Activated CD8-positive, alpha-beta memory T cell treated with anti-CD3 and anti-CD28 coated beads for 24 hours (primary cell): ENCODE measurements at places on chromosomes 12 and 14.

DNA sequence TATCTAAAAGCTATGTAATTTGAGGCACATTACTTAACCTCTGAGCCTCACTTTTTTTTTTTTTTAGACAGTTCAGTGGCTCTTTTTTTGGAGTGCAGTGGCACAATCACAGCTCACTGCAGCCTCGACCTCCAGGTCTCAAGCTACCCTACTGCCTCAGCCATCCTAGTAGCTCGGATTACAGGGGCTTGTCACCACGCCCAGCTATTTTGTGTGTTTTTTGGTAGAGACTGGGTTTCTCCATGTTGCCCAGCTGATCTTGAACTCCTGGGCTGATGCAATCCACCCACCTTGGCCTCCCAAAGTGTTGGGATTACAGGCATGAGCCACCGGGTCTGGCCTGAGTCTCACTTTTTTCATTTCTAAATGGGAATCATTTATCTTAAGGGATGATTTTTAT is 192.0 kb upstream of the PDZRN4 start:
- no peak for DNase-seq

DNA sequence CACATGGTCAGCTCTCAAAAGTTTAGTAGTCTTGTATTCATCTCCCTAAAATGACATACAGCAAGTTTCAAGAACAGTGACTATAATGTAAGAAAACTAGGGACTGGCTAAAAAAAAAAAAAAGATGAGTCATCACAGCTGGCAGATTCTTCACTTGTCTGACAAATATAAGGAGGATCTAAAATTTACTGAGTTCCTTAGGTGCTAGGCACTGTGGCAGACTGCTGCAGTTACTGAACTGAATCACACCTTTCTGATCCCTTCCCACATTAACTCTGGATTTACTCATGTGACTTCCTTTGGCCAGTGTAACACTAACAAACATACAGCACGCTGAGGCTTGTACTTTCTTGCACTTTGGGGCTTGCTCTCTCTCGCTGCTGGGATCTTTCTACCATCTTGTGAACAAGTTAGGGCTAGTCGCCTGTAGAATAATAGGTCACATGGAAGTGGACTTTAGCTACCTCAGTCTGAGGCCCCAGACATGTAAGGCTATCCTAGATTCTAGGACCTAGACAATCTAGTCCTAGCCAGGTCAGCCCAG is 32.1 kb downstream of the BAZ1A start:
- DNase-seq: no peak

DNA sequence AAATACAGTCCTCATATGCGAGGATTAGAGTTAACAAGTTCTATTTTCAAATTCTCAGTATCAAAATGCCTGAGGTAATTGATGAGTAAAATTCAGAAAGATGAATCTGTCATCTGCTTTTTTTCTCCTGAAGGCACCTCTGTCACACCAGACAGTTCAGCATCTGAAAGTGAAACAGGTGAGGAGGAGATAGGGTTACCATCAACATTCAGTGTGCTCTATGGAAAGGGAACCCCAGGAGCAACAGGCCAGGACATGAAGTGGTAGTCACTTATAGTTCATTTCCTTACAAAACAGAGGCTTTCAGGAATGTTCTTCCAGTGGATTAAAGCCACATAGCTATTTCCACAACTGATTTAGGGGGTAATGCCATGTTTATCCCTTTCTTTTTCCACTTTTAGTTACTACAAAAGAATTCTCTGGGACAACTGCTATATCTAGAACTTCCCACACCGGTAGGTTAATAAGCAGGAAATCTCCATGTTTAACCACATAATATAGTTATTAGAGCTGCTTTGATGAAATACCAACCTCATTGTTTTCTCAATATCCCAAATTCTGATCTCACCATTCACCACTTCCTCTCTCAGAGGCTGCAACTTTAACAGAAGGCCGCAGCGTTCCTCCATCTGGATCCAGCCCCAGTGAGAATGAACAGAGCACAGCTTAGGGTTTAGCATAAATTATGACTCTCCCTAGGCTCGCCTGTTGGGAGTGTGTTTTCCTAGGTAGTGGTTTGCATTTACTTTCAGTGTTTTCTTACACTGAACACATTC is 177.0 kb upstream of the CNTN1 start:
- no peak for DNase-seq

DNA sequence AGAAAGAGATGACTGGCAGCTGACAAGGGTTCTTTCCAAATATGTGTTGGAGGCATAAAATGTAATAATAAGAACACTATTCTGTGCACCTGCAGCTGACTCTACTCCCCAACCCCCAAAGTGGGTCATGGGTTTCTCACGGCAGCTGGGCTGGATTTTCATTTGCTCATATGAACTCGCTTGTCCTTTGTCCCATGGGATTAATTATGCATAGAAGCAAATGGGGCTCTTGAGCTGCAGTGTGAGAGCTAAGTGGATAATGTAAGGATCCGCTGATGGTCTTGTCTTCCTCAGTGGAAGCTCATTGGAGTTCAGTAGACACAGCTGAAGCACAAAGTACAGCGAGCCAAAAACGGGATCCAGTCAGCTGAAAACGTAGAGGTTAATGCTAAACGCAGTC is 46.3 kb downstream of the TTC8 start:
- no peak for DNase-seq

DNA sequence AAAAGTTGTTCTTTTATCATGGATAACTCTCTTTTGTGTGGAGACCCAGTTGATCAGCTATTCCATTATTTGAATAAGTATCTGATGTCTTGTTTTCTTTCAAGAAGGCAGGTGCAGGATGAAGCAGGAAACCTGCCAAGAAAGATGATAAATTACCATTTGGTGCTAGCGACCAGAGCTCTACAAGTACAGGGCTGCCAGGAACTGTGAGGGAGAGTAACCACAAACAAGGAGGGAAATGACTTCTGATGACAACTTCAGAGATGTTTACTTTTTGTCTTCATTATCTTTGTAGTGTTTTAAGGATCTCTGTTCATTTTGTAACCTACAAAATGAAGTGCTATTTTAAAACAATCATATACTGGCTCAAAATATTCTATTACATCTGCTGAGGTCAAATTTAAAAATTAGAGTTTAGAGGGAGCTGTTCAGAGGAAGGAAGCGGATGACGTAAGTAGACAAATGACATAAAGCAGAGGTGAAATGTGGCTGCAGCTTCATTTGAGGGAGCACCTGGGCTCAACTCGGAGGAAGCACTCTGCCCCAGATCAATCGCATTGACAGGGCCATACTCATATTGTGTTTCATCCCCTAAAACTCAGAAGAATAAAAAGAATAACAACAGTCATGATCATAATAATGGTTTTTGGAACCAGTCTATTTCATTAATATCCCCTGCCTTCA is 226.8 kb downstream of the C12orf42 start:
- DNase-seq: no peak

DNA sequence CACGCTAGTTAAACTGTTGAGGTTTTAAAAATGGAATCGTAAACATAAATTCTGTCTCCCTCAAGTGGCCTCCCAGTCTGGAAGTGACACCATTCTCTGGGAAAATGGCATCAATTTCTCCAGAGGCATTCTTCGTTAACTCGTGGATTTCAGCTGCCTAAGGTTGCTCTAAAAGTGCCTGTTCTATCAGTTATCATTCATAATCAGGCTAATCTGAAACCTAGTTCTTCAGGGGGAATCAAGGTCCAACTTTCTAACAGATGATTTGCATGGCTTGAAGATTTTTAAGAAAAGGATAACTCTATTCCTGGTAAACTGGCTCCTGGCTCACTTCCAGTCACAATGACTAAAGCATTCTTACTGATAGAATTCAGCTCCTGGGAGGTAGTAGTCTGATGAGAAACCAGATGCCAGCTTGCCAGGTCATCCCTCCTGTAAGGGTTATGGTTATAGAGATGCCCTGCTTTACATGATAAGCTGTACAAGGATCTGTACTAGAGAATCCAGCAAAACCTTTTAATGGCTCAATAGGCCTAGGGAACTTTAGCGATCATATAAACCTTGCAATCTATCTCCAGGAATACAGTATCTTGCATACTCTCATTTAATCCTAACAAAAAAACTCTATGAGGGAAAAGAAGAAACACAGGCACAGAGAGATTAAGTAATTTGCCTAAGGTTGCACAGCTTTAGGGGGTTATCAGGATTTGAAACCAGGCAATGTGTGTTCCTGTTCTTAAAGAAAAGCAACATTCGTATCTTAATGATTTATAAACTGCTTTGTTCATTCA is 1.5 kb downstream of the L3HYPDH start:
- no peak for DNase-seq
